IPS DF 19.7 (cell line): ENCODE measurements at places on chromosomes 12 and 14.

DNA sequence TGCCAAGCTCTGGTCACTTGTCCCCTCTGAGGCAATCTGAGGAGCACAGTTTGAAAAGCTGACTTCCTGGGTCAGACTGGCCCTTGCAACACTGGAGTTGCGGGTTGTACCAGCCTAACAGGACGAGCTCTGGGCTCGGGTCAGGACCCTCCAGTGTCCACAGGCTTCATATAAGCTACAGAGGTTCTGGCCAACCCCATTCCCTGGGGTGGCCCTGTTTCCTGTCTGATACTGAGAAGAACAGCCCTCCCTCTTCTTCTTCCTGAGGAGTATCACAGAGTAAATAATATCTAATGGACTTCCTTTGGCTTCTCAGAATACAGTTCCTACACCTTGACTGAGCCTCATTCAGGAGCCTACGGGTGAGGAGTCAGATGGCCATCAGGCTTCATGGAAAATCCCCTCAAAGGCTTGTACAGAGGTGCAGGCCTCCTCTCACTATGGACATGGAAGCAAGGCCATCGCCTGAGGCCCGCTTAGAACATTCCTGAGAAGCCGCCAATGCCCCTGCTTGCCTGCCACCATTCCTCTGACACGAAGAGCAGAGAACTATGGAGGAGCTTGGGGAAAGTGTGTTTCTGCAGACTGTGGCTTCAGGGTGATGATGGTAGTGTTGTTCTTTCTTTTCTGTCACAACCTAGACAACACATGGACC, 28.5 kb upstream of the ANO2 start:
- DNase-seq, result no peak

DNA sequence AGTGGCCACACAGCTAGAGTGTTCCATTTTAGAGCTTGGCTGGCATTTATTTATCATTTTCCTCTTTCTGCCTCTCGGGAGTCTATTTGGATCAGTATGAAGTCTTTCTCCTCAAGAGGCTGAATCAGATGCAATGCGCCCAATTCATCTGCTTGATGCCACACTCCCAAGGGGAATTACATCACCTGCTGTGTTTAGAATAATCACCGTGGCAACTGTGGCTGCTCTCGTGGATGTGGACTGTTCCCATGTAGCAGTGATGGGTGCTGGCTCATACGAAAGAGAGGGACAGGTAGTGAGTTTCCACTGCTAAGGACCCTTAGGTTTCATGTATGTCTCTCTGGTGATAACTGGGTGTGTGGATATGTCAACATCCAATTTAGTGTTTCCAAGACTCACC, 70.7 kb downstream of the SRRM4 start:
- no peak for DNase-seq

- DNase-seq, result no peak
Observed at GRCh38 chr12:102401087-102401486, 79.3 kb downstream of the IGF1 start.

- peak; percentile 82 for DNase-seq
Observed at GRCh38 chr12:112116232-112117060, 7.9 kb upstream of the NAA25 start.

- DNase-seq, result no peak
Observed at GRCh38 chr14:32564596-32564995, 235.5 kb downstream of the AKAP6 start.

DNA sequence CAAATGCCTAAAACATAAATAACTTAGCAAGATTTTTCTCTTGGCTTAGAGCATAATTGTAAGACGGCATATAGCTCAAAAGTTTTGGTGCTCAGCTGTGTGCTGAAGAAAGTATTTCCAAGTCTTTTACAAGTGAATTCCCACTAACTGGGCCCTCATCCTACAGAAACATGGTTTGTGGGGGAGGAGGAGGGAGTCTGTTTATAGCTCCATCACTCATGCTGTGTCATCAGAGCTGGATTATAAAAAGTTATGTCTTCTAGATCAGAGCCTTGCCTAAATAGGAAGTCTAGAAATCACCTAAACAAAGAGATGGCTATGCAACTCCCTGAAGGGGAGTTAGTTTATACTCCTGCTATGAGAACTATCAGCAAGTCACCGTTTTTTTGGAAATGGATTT, 65.9 kb upstream of the OTOGL start:
- DNase-seq, result no peak

DNA sequence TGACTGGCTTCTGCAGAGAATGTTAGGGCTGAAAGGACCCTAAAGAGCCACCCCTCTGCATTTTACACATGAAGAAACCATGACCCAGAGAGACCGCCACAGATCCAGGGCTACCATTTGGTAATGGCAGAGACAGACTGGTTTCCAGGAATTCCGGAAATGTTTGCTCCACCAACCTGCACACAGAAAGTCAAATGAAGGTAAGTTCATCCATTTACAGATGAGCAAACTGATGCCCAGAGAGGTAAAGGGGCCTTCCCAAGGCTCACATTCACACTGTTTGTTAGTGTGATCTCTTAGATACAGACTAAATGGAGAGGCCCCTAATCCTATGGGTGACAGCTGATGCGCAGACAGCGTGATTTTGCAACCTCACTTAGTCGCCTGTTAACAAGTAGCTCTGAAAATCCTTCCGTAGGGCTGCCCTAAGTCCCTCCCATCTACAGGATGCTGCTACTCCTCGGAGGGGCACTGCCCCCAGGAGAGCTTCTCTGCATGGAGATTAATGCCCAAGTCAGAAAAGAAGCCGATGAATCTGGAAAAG, 33.8 kb downstream of the ZFP36L1 start:
- DNase-seq, result no peak
